ENCODE measurements at places on chromosomes 2 and 18.

DNA sequence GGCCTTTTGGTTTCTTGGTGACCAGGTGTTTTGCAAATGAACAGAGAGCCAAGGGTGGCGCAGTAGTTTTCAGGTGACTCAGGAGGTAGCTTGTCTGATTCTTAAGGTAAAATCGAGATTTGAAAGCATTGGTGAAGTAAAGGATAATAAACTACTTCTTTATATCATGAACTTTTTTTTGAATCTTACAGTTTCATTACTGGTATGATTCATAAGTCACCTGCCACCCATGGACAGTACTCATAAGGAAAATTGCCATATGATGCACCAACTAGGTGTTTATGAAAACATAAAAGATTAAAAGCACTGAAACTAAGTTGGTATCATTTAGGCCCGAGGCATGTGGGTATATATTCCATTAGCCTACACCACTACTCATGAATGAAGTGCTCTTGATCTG lies 84.1 kb upstream of the MGAT5 start:
- H3K27me3 ChIP-seq = no peaks in the 10 kb centered on the region
- H3K27ac ChIP-seq = peak overlapping the region; percentile 62
- no peaks in the 10 kb centered on the region for H3K36me3 ChIP-seq
- H3K4me3 ChIP-seq = no peak overlapping the region
- DNase-seq = no peak
- peaks cover 69% of the 10 kb centered on the region for H3K4me1 ChIP-seq

- no peak overlapping the region for H3K27ac ChIP-seq
- H3K27me3 ChIP-seq = no peaks in the 10 kb centered on the region
- no peak overlapping the region for H3K4me3 ChIP-seq
- no peaks in the 10 kb centered on the region for H3K36me3 ChIP-seq
- no peak for DNase-seq
- H3K4me1 ChIP-seq = peaks cover 41% of the 10 kb centered on the region
These were observed 80.8 kb upstream of the CERS6 start for GRCh38 chr2:168375195-168375798.

GRCh38 chr18:14106906-14107305 lies 25.3 kb downstream of the ZNF519 start:
- DNase-seq = no peak
- H3K4me1 ChIP-seq = no peaks in the 10 kb centered on the region
- H3K27ac ChIP-seq = no peak overlapping the region
- H3K36me3 ChIP-seq = no peaks in the 10 kb centered on the region

DNA sequence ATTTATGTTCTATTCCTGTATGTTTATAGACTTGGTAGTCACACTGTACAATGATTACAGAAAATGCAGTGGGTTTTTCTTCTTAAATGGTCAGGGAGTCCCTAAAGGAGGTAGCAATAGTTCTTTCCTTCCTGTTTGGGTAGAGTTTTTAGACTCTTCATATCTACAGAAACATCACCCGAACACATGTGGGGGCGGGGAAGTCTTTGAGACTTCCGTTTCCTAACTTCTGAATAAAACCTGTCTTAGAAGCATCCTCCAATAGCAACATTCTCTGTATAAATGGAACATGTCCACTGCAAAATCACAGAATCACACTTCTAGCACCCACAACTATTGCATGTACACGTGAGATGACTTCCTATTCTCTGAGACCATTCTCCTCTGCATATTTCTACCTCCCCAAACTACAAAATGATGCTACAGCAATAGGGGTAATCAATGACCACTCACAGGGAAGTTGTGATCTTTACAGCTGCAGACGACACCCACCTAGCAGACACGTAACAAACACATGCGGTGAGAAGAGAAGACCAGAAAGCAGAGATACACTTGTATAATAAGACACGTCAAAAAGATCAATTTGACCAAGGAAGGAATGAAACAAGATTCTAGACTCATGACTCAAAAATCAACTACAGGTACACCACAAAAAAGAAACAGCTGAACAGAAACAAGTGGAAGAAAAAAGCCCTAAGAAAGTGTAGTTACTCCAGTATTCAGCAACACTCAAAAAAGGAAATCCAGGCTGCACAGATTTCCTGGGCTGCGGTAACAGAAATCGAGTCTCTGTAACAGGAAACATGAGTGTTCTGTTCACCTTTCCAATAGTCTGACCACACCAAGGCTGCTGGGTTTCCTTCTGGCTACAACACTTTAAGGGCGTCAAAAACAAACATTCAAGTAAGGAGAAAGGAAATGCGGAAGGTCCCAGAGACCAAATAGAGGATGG lies 120.4 kb downstream of the ZNF516 start:
- peaks cover 32% of the 10 kb centered on the region for H3K4me1 ChIP-seq
- H3K27me3 ChIP-seq = no peaks in the 10 kb centered on the region
- no peak for DNase-seq
- H3K36me3 ChIP-seq = peaks cover 2% of the 10 kb centered on the region

DNA sequence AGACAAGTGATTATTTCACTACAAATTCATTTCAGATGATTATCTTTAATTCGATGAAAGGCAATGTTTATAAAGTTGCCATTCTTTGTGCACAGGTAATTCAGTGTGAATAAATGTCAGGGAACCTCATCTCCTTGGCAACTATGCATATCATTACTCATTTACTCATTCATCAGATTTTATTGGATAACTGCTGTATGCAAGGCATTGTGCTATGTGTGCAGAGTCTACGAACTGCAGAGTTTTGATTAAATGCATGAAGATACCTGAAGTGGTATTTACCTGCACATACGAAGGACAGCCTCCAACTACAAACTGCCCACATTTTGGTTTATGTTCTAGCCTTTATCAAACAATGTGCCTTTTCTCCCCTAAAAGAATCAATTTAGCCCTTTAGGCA lies 3.5 kb downstream of the RND3 start:
- no peaks in the 10 kb centered on the region for H3K36me3 ChIP-seq
- no peak overlapping the region for H3K4me3 ChIP-seq
- H3K4me1 ChIP-seq = peaks cover 14% of the 10 kb centered on the region
- peaks cover 41% of the 10 kb centered on the region for H3K27me3 ChIP-seq
- no peak for DNase-seq

DNA sequence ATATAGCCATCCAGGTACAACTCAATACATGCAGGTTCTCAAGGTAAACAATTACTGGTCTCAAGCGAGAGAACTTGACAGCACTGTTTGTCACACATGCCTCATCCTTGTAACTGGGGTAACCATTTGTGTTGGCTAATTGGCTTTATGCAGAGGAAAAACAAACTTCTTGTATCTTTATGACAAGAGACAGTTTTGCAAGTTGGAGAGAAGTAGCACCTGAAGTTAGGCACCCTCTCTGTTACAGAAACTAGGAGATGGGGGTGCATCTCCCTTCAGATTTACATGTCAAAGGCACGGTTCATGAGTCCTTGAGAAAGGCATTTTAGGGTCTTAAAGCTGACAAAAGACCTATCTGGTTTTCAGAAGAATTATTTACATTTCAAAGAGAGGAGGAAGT lies 241.7 kb downstream of the CD226 start:
- no peak overlapping the region for H3K4me3 ChIP-seq
- no peak for DNase-seq
- H3K27me3 ChIP-seq = no peaks in the 10 kb centered on the region

- peaks cover 18% of the 10 kb centered on the region for H3K27me3 ChIP-seq
- no peaks in the 10 kb centered on the region for H3K4me1 ChIP-seq
- no peak overlapping the region for H3K4me3 ChIP-seq
- no peak for DNase-seq
- no peaks in the 10 kb centered on the region for H3K36me3 ChIP-seq
These were observed 97.0 kb downstream of the FHOD3 start for GRCh38 chr18:36394486-36394885.

DNA sequence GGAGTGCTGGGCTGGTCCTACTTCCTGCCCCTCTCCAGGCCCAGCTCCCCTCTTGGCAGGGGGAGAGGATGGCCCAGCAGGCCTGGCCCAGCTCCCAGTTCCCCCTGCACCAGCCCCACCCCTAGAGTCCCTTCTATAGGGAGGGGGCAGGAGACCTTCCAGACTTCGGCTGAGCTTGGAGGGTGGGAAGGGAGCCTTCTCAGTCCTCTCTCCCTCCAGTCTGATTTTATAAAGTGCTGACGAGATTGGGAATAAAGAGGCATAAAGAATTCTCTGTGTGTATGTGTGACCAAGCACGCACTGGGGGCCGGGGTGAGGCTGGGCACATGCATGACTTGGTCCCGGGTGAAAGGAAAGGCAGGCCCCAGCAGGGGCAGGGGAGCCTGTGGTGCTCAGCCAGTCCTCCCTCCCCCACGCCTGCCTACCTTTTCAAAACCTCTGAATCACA lies 5.1 kb downstream of the CHPF start:
- H3K4me3 ChIP-seq = no peak overlapping the region
- peaks cover 8% of the 10 kb centered on the region for H3K36me3 ChIP-seq
- H3K4me1 ChIP-seq = peaks cover 8% of the 10 kb centered on the region
- DNase-seq = no peak

DNA sequence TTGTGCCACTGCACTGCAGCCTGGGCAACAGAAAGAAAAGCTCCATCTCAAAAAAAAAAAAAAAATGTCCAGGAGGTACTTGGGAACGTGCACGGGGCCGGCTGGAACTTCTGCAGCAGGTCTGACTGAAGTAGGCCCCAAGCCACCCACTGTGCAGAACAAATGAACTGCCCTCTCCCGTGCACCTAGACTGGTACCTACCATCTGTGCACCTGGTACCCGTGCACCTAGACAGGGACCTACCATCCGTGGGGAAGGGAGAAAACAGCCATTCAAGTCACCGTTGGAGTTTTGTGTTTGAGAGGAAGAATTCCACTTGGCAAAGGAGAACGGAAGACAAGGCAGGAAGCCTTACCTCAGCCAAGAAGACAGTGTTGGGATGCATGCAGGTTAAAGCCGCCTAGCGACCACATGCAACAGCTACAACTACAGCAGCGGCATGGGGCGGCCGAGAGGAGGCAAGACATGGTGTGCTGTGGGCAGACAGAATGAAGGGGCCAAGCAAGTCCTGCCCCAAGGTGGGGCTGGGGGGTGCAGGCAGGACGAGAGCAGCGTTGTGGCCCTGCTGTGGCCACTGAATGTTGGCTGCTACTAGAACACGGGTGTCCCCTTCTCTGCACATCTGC lies 16.1 kb downstream of the ST3GAL5 start:
- H3K4me3 ChIP-seq = no peak overlapping the region
- peak overlapping the region; percentile 75 for H3K27ac ChIP-seq
- peaks cover 6% of the 10 kb centered on the region for H3K36me3 ChIP-seq
- H3K27me3 ChIP-seq = no peaks in the 10 kb centered on the region
- no peak for DNase-seq

- DNase-seq = no peak
- peaks cover 3% of the 10 kb centered on the region for H3K36me3 ChIP-seq
These were observed 51.0 kb downstream of the TSHZ1 start for GRCh38 chr18:75261430-75262223.

DNA sequence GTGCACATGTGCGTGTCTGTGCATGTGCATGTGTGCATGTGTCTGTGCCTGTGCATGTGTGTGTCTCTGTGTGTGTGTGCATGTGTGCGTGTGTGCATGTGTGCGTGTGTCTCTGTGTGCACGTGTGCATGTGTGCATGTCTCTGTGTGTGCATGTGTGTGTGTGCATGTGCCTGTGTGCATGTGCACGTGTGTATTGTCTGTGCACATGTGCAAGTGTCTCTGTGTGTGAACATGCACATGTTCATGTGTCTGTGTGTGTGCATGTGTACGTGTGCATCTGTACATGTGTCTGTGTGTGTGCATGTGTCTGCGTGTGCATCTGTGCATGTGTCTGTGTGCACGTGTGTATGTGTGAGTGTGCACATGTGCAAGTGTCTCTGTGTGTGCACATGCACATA lies 277.3 kb downstream of the GALR1 start:
- no peak for DNase-seq
- no peaks in the 10 kb centered on the region for H3K36me3 ChIP-seq
- H3K4me1 ChIP-seq = no peaks in the 10 kb centered on the region
- H3K27ac ChIP-seq = no peak overlapping the region
- no peak overlapping the region for H3K4me3 ChIP-seq

DNA sequence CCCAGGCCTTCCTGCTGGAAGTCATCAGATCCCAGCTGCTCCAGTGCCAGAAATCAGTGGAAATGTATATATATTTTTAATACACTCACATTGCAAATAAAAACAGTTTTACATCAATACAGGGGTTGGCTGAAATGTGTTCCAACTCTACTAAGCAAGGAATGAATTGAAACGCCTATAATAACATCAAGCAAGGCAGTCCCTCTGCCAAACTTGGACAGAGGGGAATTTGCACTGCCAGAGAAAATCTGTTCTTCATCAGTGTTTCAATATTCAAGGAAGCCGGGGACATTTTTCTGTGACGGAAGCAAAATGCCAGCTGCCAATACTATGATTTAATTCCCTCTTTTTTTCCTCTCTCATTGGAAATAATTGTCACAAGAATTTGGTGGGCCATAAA lies 335.3 kb downstream of the TNS1 start:
- no peaks in the 10 kb centered on the region for H3K4me1 ChIP-seq
- H3K27ac ChIP-seq = no peak overlapping the region
- H3K27me3 ChIP-seq = peaks cover 10% of the 10 kb centered on the region
- H3K36me3 ChIP-seq = no peaks in the 10 kb centered on the region
- H3K4me3 ChIP-seq = no peak overlapping the region

- H3K27ac ChIP-seq = peak overlapping the region; percentile 79
- H3K4me3 ChIP-seq = peak overlapping the region; percentile 60
These were observed 8.7 kb downstream of the INPP5D start for GRCh38 chr2:233068762-233069418.

GRCh38 chr18:986051-986450 lies 81.4 kb downstream of the ADCYAP1 start:
- no peak overlapping the region for H3K27ac ChIP-seq
- no peaks in the 10 kb centered on the region for H3K4me1 ChIP-seq
- H3K27me3 ChIP-seq = no peaks in the 10 kb centered on the region
- H3K4me3 ChIP-seq = no peak overlapping the region
- H3K36me3 ChIP-seq = no peaks in the 10 kb centered on the region

GRCh38 chr18:40670668-40671375 lies 1284.2 kb upstream of the PIK3C3 start:
- peaks cover 1% of the 10 kb centered on the region for H3K36me3 ChIP-seq
- no peak overlapping the region for H3K4me3 ChIP-seq
- no peaks in the 10 kb centered on the region for H3K27me3 ChIP-seq
- H3K4me1 ChIP-seq = no peaks in the 10 kb centered on the region
- no peak for DNase-seq
- no peak overlapping the region for H3K27ac ChIP-seq

DNA sequence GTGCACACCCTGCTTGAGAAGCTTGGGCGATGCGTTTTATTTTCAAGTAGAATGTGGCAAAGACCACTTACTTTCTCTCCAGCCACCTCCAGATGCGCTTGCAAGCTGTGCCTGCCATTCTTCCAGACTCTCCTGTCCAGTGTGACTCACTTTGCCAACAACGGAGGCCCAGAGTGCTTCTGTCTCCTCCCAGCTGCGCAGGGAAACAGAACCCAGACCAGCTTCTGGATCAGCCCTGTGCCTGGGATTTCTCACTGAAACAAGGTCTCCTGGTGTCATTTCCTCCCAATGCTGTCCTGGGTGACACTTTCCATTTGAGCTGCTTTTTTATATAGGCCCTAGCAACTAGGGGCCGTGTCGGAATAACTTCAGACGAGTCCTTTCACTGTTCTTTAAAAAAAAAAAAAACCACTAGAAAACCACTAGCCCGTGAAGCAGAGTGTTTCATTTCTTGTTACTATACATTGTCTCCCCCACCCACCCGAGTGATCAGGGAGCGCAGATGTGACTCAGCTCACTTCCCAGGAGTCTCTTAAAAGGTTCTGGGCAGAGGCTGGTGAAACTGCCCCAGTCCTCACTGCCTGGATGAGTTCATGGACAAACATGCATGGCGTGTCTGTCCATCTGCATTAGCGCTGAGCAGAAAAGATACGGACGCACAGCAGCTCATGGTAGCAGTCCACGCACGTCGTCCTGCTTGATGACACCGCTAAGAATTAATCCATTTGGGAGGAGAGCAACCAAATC lies 25.3 kb upstream of the RPL31 start:
- peaks cover 19% of the 10 kb centered on the region for H3K27me3 ChIP-seq
- DNase-seq = no peak
- H3K36me3 ChIP-seq = peaks cover 1% of the 10 kb centered on the region
- H3K4me3 ChIP-seq = no peak overlapping the region

Data from central memory CD8-positive, alpha-beta T cell (primary cell).